RWPE1 (cell line): ENCODE measurements at places on chromosomes 6 and 20.

GRCh38 chr6:155196911-155197310, 66.9 kb upstream of the CLDN20 start:
- no peak for DNase-seq

- no peak for DNase-seq
These were observed 45.7 kb downstream of the PPARD start for GRCh38 chr6:35388030-35388429.

DNA sequence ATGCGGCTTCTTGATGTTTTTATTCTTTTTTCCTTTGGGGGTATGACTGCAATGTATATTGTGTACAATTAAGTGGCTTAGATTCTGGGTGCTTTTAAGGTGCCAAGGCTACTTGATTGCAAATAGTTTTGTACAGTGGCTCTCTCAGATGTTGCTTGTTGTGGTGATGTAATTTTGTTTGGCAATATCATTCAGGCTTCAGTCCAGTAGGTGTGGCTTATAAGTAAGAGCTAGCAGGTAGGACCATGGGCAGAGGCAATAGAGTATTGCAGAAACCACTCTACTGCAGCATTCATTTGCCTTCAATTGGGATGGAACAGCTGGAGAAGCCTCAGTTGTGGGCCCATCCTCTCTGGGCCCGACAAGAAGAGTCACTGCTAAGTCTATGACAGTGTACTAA, 407.9 kb upstream of the MAN1A1 start:
- no peak for DNase-seq

DNA sequence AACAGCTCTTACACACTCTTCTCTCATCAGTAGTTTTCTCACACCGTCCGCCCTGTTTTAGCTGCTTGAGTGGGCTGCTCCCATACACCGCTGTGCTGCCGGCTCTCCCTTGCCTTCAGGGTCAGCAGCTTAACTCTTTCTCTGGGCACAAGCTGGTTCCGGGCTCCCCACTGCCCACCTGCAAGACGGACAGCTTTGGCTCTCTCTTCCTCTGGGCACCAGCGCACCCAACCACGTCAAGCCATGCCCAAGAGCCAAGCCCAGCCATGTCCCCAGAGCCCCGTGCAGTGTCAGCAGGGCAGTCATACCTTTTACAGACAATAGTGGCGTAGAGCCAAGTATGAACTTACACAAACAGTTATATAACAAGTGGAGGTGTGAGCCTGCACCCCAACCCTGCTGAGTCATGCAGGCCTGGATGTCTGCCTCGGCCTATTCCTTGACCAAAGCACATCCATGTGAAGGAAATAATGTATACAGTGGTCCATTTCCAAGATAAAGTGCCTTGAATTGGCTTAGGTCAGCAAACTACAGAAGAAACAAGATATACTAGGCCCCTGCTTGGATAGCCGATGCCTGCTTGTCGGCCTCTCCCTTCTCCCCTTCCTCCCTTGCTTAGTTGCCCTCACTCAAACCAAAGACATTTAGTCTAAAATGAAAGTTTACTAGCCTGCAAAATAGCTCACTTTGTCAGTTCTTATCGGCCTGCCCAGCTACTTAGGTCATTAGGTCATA, 89.3 kb downstream of the JPH2 start:
- DNase-seq: no peak

GRCh38 chr6:21610341-21610740, 16.8 kb downstream of the SOX4 start:
- no peak for DNase-seq

- DNase-seq: no peak
These were observed 41.4 kb downstream of the MCM8 start for GRCh38 chr20:5991623-5992441.

- no peak for DNase-seq
These were observed 177.6 kb downstream of the SASH1 start for GRCh38 chr6:148520109-148520841.
